Nasal cavity respiratory epithelium epithelial cell of viscerocranial mucosa (primary cell): ENCODE measurements at places on chromosomes 11 and 22. TPM values are rescaled to one million over a fixed set of nuclear protein-coding genes. Genes with fewer than 3 reads are reported as not detected.

CATSPER1 gene
- total RNA-seq, result not detected in 2 replicates

OR8D4 gene
- not detected in 2 replicates for total RNA-seq

MRGPRF gene
- not detected in 2 replicates for total RNA-seq

TYR gene
- total RNA-seq, result not detected in 2 replicates

CHRM1 gene
- not detected in 2 replicates for total RNA-seq

SLCO2B1 gene
- not detected in 2 replicates for total RNA-seq

KRTAP5-9 gene
- not detected in 2 replicates for total RNA-seq

MCAM gene
- 21.2 and 67.8 TPM in 2 replicates for total RNA-seq

CHRDL2 gene
- total RNA-seq, result not detected in 2 replicates
